CD4-positive, alpha-beta T cell (primary cell): ENCODE measurements at places on chromosomes 6 and 20.

GRCh38 chr20:2937902-2938301 lies 64.6 kb downstream of the PTPRA start:
- no peak for DNase-seq

DNA sequence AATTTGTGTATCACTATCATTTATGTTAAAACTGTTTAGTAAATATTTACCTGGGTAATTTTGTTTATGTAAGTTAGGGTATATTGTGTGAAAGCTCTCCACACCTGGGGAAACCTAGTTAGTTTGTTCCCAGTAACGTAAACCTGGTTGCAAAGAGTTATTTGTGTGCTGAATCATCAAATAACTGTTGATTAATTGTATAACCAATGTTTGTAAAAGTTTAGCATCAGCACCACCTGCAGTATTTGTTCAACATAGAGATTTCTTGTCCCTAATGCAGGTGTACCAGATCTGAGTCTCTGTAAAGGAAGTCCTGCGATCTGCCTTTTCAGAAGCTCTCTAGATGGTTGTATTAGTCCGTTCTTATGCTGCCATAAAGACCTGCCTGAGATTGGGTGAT lies 440.4 kb downstream of the COL12A1 start:
- no peak for DNase-seq

DNA sequence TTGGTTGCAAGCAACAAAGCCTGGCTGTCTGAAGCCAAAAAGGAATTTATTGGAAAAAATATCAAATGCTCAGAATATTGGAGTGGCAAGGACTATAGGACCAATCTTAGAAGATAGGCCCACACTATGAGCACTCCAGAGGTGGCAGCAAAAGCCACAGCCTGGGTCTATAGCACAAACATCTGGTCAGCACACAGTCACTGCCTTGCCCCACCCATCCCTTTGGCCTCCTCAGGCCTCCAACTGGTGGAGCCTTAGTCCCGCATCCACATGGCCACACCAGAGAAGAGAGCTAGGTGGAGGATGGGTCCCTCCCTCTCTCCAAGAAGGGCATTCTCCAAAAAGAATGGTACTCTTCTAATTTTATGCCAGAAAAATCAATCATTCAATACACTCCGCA lies 14.0 kb downstream of the NUDT3 start:
- DNase-seq = no peak

DNA sequence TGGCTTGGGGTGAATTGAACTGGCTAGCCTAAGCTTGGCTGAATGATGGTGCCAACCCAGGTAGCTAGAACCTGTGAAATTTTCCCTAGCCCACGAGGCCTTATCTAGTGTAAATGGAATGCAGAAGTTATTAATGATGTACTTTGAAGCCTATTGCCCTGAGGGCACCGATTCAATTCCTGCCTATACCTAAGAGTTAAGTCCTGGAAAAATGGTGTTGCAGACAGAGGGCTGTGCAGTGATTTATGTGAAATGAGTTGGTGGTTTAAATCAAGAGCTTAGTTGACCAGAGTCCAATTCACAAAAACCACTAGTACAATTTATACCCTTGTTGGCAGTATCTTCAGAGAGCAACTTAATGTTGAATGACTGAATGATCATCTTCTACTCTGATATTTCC lies 373.8 kb upstream of the JAG1 start:
- DNase-seq = no peak

DNA sequence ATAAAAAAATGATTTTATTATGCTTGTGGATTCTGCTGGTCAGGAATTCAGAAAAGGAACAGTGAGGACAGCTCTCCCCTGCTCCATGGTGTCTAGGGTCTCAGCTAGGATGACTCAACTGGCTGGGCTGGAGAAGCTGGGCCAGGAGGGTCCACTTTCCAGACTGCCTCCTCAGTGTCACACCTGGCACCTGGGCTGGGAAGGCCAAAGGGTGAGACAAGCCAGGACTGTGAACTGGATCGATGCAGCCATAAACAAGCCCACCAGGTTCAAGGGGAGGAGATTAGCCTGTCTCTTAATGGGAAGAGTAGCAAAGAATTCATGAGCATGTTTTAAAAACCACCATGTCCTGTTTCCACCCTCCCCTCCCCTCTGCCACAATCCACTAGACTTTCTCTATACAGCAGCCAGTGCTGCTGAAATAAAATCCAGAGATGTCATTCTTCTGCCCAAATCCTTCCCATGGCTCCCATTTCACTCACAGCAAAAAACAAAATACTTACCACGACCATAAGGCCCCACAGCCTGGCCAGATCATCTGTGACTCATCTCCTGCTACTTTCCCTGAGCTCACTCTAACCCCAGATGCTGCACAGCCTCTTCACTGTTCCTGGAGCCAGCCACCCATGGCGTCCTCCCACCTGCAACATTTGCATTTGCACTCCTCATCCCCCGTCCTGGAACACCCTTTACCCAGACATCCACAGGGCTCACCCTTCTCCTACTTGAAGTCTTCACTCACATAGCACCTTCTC lies 13.8 kb downstream of the SPTLC3 start:
- no peak for DNase-seq

- no peak for DNase-seq
Observed at GRCh38 chr20:15831201-15831600, 742.0 kb downstream of the KIF16B start.

DNA sequence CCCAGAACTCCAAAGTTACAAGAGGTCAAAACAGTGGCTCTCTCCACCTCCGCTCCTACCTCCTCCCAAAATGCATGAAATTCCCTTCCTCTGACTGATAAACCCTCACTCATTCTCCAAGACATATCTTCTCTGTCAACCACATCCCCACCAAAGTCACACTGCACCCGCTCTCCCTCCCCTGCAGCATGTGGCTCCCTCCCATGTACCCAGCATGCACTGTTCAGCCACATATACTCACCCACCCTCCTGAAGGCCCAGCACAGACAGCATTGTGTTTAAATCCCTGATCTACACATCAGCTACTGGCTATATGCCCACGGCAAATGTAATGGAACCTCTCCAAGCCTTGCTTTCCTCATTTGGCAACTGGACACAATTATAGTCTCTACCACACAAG lies 5.5 kb upstream of the POU5F1 start:
- no peak for DNase-seq

DNA sequence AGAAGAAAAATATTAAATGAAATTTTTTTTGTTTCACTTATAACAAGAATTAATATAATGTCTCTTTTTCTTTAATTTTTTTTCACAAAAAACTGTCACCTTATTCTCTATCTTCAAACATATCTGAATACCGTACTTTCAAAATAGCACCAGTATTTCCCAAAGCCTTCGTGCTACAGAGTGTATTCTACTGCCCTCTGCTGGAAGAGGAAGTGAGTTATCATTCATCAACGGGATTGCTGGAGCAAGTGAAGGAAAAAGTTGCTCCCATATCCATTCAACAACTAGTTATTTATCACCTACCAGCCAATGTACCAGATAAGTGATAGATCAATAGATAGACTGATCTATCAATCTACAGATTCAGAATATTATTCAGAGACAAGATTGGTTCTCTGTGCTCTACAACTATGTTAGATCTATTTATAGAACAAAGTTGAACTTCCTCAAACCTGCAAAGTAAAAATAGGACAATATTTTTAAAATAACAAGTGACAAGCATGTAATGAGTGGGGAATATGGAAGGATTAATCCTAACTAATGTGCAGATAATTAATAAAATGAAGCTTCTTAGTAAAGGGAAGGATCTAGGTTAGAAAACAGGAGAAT lies 26.7 kb upstream of the TFAP2B start:
- no peak for DNase-seq

DNA sequence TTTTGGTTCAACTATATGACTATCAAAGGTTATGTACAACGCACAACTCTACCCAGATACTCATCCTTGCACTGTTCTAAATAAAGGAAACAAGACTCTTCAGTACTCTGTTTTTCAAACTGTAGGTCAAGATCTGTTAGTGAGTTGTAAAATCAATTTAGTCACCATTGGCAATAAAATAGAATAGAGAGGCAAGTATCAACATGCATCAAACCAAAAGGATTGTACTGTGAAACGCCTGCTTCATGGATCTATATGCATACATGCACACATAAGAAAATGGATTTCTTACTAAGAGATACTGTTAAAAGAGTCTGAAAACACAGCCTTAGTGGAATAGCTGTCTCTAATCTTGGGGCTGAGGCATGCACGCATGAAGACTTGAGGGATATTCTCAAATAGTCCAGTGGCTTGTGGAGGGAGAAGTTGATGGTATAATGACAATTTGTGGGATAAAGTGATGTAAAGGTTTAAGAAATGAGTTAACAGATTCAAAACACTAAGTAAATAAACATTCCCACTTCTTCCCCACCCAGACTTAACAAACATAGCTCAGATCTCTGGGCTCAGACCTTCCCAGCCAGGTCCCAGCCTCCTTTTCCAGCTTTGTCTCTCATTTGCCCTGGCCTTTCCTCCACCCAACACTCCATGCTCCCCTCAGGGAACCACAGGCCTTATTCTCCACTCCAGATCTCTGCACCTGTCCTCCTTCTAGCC lies 10.7 kb upstream of the LZTS3 start:
- no peak for DNase-seq

DNA sequence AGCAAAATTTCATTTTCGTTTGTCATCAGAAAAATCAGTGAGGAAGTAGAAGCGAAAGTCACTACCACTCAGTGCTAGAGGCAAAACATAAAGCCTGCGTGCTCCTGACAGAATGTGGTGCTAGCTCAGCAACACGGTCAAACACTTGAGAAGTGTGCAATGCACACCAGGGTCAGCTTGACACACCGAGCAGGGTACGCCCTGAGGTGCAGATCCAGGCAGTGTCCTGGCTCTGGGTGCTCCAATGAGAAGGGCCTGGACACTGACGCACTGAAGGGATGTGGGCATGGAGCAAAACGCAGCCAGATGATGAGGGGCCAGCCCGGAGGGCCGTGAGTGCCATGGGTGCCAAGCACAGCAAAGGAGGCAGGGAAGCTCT lies 5.9 kb downstream of the RNASET2 start:
- DNase-seq = no peak

DNA sequence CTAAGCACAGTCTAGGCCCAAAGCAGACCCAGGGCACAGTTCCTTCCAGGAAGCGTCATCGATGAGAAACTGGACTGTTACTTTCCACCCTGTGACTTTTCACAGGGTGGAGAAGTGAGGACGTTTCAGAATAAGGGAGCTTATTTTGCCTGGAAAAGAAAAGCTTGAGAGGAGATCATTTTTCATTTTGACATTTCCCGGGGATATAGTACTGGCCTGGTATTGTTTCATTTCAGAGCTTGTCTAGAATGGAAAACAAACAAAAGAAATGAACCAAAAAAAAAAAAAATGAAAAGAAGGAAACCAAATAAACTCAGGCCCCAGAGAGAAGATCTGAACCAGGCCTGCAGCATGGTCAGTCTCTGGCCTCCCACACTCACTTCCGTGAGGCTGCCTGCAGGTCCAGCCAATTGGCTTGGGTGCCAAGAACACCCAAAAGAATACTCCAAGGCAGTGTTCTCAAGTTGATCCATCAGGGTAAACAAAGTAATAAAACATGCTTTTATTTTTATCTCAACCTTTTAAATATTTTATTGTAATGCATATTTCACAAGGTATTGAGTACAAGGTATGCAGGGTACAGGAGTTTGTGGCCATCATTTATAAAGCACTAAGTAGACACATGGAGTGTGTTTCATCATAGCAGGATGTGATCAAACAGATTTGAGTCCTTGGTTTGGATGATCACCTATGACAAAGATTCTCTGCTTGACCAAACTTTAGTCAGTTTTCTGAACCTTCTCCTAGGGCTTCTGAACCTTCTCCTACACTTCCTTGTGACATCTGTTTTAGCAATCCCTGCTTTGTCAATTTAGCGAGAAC lies 176.9 kb upstream of the GGTLC1 start:
- DNase-seq = no peak

DNA sequence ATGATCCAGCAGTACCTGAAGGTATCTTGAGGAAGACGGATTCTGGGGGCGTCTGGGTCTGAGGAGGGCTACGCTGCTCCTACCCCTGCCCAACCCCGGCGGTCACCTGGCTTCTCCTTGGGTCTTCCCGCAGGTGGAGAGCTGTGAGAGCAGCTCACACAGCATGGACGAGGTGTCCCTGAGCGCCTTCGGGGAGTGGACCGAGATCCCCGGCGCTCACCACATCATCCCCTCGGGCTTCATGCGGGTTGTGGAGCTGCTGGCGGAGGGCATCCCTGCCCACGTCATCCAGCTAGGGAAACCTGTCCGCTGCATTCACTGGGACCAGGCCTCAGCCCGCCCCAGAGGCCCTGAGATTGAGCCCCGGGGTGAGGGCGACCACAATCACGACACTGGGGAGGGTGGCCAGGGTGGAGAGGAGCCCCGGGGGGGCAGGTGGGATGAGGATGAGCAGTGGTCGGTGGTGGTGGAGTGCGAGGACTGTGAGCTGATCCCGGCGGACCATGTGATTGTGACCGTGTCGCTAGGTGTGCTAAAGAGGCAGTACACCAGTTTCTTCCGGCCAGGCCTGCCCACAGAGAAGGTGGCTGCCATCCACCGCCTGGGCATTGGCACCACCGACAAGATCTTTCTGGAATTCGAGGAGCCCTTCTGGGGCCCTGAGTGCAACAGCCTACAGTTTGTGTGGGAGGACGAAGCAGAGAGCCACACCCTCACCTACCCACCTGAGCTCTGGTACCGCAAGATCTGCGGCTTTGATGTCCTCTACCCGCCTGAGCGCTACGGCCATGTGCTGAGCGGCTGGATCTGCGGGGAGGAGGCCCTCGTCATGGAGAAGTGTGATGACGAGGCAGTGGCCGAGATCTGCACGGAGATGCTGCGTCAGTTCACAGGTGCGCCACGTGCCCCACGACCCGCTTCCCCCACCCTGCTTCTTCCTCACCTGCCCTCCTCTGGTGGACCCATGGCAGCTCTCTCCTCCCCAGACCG lies 166.9 kb upstream of the RNF24 start:
- DNase-seq = no peak

DNA sequence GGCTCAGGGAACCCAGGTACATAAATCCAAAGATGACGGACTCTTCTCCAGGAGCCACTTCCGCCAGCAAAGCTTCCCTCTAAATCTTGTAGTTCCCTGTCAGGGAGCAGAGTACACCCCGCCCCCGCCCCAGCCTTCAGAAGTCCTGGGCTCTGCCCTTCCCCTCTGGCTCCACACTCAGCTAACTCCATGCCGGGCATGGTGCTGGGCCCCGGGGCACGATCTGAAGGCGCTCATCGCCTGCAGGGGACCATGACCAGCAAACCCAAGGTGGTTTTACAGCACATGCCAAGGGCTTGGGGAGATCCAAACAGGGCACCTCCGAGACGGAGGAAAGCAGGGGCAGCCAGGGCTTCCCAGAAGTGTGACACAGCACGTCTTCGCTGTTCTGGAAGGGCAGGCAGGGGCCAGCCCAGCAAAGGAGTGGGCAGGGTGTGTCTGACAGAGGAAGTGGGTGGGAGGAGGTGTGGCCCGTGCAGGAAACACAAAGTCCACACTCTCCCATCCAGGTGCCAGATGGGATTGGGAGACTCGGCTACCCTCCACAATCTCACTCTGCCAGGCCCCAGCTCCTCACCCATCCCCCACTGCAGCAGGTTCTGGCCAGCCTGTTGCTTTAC lies 41.6 kb upstream of the SLC22A2 start:
- DNase-seq = no peak

GRCh38 chr6:89580997-89581666 lies 57.4 kb downstream of the LYRM2 start:
- DNase-seq = no peak

GRCh38 chr6:150492941-150493340 lies 106.7 kb upstream of the PLEKHG1 start:
- no peak for DNase-seq

- DNase-seq = no peak
Observed at GRCh38 chr20:33812908-33813462, 1.8 kb downstream of the CHMP4B start.

GRCh38 chr6:139194740-139195139 lies 59.9 kb downstream of the HECA start:
- DNase-seq = no peak
